HepG2 (cell line): ENCODE measurements at places on chromosomes 16 and 17.

DNA sequence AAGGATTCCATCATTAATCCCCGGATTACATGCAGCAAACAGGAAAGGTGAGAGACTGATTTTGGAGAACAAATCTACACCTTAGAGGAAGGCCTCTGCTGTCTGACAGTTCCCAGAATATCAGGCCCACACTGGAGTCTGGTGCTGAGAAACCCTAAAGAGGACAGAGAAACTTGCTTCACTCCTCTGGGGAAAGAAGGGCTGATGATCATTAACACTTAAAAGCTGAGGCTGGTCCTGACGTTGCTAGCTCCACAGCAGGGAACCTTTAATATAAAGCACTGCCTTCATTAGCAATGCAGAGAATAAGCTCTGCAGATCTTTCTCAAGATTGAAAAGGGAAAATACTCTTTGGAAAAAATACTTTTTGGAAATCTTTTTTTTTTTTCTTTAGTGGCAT lies 1472.4 kb upstream of the GOT2 start:
- DNase-seq: no peak

DNA sequence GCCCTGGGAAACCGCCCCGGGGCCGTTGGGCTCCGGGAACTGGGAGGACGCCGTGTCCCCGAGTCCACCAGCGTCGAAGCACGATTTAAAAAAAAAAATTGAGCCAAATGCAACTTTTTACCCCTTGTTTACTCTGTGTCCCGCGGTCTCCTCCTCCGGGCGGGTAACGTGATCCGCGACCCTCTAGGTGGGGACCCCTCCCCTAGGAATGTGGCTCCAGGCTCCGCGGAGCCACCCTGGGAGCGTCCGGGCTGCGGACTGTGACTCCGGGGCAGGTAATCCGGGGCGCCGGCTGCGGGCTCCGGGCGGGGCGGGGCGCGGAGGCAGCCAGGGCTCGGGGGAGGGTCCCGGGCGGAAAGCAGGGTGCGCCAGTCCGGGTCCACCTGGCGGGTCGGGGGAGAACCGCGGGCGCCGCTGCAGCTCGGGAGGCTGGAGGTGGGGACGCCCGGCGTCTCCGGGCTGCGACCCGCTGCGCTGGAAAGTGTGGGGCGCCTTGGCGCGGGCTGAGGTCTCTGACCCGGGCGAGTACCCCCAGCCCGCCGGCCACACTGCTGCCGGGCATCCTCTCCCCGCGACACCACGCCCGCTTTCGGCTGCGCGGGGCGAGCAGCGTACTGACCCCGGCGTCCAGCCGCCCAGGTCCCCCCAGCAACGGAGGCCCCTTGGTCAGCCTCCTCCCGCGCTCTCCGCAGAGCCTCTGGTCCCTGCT lies 852 bp upstream of the HELZ start:
- DNase-seq: peak; percentile 81

- DNase-seq: peak; percentile 99
These were observed at the start of gene TMUB2 for GRCh38 chr17:44186307-44187130. TSS of gene TMUB2 (plus strand) at chr17:44186972. CDS start at chr17:44187709, 737 bp downstream.

- DNase-seq: no peak
These were observed 29.3 kb upstream of the TNFRSF13B start for GRCh38 chr17:17001076-17001777.

DNA sequence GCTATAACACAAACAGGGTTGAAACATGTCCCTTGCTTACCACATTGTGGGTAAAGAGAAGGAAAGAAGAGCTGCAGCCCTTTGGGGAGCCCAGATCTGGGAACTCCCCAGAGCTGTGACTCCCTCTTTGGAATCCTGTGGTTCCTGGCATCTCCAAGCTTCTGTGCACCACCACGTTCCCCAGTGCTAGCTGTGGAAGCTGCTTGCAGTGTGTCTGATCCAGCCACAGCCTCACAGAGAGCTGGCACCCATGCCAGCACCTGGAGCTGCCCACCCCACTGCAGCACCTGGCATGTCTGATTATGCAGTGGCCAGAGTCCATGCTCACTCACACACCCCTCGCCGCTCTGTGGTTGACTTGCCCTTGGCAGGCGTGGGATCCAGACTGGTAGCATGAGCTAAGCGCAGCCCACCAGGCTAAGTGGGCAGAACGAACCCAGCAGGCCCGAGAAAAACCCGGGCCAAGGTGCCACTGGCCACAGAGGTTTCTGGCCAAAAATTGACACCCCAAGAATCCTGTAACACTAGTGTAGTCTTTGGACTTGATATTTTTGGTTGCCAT lies 252.6 kb upstream of the KCNJ16 start:
- DNase-seq: no peak

DNA sequence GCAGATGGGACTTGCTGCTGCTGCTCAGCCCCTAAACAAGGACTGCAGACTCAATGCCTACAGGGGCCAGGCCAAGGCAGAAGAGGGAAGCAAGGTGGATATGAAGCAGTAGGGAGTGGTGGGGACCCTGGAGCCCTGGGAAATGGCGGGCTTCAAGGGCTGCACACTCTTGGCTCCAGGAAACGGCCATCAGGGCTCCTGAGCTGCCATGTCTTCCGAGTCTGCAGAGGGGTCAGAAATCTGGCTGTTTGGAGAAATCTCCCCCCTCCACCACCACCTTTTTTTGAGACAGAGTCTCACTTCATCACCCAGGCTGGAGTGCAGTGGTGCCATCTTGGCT lies 169.1 kb downstream of the KATNIP start:
- no peak for DNase-seq

GRCh38 chr17:19729900-19730299 lies 13.5 kb upstream of the SLC47A2 start:
- no peak for DNase-seq

DNA sequence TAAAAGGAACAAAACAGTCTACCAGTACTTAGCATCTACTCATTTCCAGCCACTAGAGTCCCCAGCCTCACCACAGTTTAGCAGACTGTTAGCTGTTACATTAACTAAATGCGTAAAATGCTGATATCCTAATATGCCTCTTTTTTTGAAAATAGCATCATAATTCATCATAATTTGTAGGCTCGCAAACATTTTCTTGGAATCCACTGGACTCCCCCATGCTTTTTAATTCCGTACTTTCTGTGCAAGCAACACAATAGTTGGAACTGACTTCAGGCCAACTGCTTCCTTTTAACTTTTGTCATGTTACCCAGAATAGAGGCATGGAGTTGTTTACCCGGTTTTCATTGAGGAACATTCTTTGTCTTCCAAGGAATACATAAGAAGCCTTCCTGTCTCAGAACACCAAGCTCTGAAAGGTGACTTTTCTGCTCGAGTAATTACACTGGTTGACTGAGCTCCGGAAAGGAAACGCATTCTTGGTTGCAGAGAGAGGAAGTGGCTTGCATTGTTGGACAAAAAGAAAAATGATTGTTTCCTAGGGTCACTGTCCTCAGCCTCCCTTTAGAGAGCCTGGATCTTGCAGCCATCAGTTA lies 30.9 kb upstream of the SEC14L1 start:
- DNase-seq: no peak

DNA sequence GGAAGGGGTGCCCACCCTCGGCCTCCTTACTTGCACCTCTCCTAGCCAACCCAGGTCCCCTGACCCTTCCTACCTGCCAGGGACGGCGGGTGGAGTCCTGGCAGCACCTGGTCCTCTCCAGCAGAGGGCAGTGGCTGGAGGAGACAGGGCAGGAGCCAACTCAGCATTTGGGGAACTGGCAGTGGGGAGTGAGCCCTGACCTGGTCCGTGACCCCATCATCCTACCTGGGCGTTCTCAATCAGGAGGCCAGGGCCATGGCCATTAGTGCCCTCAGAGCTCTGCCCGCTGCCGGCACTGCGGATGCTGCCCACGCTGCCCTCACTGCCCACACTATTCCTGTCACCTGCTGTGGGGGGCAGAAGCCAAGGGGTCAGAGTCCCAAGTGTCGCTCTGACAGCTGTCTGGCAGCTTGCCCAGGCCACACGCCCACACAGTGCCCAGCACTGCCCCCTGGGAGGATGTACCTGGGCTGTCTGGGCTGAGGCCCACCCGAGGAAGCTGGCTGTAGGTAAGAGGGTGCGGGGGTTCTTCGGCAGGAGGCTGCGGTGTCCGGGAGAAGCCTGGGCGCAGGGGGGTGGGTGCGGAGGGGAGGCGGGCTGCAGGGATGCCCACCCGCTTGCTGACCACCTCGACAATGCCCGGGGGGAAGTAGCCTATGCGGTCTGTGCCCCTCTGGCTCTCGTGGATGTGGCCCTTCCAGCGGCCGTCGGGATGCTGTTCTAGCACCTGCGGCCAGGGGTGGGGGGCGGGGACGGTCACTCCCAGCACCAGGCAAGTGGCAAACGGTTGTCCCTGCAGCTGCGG lies 10.8 kb downstream of the CASKIN2 start:
- DNase-seq: peak; percentile 51
